ENCODE measurements at places on chromosomes 4 and X.

GRCh38 chr4:91621446-91621845 is 682.3 kb upstream of the GRID2 start:
- no peak for DNase-seq

- DNase-seq, result no peak
These were observed 73.1 kb downstream of the MAGEB17 start for GRCh38 chrX:16240231-16240905.

DNA sequence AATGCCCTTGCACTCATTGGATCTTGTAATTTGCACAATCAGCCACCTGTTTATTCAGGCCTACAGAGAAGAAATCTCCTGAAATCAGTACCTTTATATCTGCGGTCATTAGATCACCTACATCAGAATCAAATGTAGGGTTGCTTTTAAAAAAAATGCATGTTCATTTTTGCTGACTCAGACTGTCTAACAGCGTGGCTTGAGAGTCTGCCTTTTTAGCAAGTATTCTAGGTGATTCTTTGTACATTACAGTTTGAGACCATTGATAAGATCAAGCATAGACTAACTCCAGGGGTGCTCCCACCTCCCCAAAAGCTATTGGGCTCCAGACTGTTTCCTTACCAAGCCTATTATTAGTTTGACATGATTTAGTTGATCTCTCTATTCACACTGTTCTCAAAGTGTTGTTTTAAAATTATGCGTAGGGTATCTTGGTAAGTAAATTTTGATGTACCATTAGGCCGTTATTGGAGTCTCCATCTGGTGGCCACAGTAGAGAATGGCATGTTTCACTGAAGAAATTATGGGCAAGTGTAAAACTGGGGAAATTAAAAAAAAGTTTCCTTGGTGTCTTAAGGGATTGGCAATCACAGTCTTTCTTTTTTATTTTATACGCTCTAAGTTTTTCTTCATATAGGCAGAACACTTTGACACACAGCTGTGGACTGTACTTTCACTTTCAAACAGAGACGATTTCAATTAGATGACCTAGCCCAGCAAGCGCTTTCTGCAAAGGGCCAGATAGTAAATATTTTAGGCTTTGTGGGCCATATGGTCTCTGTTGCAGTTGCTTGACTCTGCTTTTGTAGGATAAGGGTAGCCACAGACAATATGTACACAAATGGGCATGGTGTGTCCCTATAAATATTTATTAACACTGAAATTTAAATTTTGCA is 33.7 kb upstream of the MSL3 start:
- no peak for DNase-seq

DNA sequence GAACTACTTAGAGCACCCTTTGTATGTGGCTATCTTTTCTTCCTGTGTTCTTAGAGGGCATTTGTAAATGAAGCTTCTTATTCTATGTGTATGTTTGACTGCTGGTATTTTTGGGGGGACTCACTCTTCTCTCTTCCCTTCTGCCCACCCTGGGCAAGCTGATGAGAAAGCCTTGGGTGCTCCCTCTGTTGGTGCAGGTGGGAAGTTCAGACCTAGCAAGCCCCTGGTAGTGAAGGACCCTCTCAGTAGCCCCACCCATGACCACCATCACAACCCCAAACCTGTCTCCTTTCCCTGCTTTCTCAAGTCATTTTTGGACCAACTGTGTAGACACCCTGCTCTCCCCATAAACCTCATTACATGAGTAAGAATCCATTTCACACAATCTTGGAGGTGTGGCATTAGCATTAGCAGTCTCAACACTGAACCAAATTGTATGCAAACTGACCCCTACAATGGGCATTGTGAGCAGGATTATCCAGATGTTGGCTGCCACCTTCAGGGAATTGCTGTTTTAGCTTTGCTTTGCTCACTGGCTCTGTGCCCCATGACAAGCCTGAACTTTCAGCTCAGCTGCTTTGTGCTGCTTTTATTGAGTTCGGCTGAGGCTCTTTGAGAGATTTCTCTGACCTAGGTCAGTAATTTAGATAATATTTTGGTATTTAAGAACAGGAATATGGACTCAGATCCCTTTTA is 27.9 kb downstream of the TRIM61 start:
- DNase-seq, result no peak

DNA sequence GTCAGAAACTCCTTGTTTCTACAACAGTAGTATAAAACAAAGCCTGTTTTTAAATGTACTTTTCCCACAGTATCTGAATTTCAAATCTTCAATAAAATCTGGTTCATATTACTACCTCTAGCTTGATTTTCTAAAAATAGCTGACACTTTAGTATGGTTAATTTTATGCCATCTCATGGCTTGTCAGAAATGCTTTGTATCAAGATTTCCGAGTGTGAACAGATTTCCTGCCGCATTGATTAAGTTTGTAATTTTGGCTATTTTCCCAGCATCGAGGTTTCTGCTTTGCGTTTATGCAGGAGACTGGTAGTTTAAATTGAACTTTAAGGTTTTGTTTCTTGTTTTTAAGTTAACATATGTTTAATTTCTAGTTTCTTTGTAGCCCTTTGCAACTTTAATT is 44.2 kb downstream of the CLCN3 start:
- no peak for DNase-seq

GRCh38 chr4:109440948-109441347 is 7.3 kb downstream of the SEC24B start:
- DNase-seq, result no peak

- no peak for DNase-seq
These were observed 74.1 kb downstream of the SLC9A6 start for GRCh38 chrX:136059350-136059749.

DNA sequence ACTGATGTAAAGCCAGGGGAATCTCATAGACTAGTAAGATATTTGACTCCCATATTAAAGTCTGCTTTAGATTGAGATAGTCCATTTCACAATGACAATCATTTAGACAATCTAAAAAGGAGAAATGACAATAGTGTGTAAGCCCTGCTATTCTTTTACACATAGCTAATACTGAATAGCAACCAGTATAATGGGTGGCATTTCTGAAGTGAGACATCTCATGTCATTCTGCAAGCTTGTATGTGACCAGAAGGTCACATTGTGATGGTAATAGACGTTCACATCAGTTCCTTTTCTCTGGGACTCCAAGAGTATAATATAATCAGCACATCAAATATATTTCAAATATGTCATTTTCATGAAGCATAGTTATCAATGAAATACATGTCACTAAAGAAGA is 440.2 kb downstream of the GALNTL6 start:
- DNase-seq, result no peak

DNA sequence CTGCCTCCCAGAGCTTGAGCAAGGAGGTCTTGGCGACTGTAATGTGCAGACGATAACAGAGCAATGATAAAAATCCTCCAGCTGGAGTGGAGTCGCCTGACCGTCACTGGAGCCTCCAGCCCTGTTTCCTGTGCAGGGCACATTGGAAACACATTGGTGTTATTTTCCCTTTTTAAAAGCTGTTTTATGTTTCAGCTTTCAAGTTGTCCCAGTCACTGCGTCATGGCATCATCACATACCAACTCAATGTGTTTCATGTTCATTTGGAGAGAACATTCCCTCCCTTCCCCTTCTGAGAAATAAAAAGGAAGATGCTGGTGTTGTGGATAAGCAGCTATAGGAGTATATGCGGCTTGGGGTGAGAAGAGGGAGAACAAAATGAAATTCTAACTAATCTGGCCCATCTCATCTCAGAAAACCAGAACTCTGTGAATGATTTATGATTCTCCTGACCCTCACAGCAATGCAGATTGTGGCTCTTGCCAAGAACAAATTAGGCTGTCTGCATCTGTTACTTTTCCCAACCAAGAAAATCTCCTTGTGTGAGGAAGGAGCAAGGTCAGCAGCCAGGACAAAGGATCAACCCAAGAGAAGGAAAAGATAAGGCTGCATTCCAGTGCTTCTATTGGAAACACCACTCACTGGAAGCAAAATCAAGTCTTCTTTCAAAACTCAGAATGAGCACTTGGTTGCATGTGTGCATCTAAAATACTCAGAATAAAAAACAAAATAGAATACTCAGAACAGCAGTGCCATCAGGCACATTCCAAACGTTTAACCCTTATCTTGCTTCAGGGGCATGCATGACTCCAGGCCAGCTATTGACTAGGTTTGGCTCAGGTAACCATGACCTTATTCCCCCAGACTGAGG is 134.4 kb downstream of the RASL11B start:
- no peak for DNase-seq

- no peak for DNase-seq
These were observed 132.9 kb downstream of the FRAS1 start for GRCh38 chr4:78190068-78190467.

DNA sequence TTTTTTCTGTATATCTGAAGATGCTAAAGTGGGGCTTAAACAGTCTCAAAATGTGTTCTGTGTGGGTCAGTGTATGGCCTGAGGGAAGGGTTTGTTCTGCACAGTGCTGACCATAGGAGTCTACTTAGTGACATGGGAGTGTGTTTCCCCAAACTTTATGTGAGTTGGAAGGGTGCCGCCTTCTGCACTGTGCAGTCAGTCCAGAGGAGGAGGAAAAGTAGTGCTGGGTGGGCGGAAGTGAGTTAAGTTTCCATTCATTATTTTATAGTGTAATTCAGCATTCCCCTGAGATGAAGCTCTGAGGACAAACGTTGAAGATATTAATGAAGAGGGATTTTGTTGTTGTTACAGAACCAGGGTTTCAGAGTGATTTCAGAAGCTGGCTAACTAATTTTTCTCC is 2.9 kb downstream of the CHST7 start:
- DNase-seq, result no peak

- DNase-seq, result no peak
These were observed 16.6 kb upstream of the UBA1 start for GRCh38 chrX:47177079-47177478.

DNA sequence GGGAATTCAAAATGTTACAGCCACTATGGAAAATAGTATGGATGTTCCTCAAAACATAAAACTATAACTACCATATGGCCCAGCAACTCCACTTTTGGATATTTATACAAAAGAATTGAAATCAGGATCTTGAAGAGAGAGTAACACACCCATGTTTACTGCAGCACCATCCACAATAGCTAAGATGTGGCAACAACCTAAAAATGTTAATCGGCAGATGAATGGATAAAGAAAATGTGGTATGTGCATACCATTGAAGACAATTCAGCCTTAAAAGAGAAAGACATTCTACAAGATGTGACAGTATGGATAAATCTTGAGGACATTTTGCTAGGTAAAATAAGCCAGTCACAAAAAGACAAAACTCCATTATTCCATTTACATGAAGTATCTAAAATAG is 171.9 kb downstream of the DCHS2 start:
- DNase-seq, result no peak

DNA sequence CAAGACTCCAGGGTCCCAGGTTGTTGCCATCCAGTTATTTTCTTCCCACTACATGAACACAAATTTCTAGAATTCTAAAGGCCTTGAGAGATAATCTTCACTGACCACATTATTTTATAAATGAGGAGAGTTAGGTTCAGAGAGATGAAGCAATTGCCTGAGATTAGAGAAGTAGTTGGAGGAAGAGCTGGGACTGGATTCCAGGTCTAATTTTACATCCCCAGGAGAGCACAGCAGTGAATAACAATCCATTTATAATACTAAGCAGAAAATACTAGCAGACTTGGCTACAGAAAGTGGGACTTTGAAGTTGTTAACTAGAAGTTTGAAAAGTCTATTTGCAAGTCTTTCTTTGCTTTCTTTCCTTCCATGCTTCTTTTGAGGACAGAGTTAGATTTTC is 231.3 kb upstream of the S100G start:
- no peak for DNase-seq

- DNase-seq, result no peak
These were observed 86.0 kb downstream of the RTL5 start for GRCh38 chrX:72045552-72046277.

- no peak for DNase-seq
These were observed 244.2 kb downstream of the FSTL5 start for GRCh38 chr4:161919442-161920220.

DNA sequence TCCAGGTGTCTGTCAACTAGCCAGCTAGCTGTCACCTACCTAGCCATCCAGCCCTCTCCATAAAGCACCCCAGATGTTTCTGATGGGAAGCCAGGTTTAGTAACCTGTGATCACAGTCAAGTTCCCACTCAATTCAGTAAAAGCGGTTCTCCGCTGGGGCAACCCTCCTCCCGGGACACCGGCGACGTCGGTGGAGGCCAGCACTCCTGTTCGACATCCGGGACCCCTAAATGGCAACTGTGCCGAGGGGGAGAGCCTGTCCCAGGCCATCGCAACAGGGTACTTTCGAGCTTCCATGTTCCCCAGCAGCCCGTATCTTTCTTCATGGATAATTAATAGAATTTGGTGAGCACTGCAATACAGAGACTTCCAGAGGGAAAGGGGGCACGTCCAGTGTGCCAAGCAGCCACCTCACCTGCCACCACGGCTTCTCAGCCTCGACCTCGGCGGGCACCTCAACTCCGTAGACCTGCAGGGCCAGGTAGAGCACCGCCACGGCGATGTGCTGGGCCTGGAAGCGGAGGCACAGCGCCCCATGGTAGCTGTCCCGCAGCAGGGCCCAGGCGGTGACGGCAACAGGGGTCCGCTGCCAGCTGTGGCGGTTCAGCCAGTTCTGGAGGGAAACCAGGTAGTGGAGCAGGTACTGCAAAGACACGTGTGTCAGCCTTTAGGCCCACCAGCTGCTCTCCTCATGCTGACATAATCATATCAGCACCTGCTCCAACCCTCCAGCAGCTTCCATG is 6.7 kb downstream of the CCNQ start:
- DNase-seq, result no peak

DNA sequence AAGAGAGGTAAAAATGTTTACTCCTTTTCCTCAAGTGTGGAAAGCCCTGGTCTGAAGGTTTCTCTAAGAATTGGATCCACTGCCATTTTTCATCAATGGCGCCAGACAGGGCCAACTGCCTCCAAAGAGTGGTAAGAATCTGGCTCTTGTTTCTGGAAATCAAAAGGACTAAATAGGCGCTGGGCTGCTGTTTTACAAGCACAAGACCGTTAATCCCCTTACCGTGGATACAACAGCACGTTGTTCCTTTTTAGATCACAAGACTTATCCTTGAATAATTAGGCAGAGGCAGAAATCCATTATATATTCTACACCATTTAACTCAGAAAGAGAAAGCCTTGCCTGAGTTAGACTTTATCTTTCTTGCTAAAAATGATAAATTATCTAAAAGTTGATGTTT is 10.6 kb downstream of the CLTRN start:
- no peak for DNase-seq

- no peak for DNase-seq
These were observed 60.4 kb upstream of the BCOR start for GRCh38 chrX:40158036-40158706.

DNA sequence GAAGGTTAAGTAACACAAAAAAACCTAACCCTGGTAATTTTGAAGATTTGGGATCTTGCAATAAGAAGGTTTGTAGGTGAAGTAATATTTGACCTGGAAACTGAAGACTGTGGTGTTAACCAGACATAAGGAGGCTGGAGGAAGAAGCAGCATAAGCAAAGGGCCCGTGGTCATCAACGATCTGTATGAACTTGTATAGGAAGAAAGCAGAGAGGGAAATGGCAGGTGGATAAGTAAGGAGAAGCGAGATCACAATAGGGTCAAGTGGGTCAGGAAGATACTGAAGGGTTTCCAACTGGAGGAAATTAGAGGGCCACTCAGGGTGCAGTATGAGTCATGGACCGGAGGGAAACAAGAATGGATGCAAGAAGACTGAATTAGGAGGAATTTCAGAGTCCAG is 103.8 kb upstream of the SORBS2 start:
- DNase-seq, result no peak

Measured in stimulated activated CD4-positive, alpha-beta T cell treated with anti-CD3 and anti-CD28 coated beads, Interleukin-1b, Interleukin-23, amount 100 ng/mL, for 1 hour (primary cell).